T-cell (primary cell): ENCODE measurements at places on chromosomes 4 and X.
A peak's percentile ranks its signal among the peaks of the same experiment; 100 is the strongest.

- DNase-seq, result no peak
Observed at GRCh38 chrX:2311501-2311900, 189.3 kb downstream of the DHRSX start.

DNA sequence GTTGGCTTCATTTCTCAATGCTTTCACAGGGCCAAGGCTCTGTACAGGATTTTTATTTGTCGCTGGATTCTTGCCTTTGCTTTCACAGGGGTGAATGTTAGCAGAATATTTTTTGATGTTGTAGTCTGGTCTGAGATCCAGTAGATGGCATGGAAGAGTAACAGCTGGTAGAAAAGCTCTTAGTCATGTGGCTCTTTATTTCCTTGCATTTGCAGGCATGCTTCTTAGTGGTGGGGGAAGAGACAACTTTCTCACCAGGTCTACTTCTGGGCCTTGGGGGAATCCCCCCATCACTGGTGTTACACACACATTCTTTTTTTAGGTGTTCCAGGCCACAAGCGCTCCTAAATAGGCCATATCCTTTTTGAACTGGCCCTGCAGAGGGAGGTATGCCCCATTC, 58.2 kb upstream of the DKK2 start:
- no peak for DNase-seq

GRCh38 chr4:172142281-172142741, 329.1 kb downstream of the GALNTL6 start:
- no peak for DNase-seq

- no peak for DNase-seq
Observed at GRCh38 chr4:68905939-68906779, 45.4 kb downstream of the UGT2A3 start.

GRCh38 chr4:45078201-45078600, 351.8 kb upstream of the GNPDA2 start:
- no peak for DNase-seq

- DNase-seq, result no peak
Observed at GRCh38 chr4:172042714-172043114, 229.5 kb downstream of the GALNTL6 start.

- DNase-seq, result no peak
Observed at GRCh38 chr4:128359422-128359821, 71.8 kb upstream of the PGRMC2 start.

DNA sequence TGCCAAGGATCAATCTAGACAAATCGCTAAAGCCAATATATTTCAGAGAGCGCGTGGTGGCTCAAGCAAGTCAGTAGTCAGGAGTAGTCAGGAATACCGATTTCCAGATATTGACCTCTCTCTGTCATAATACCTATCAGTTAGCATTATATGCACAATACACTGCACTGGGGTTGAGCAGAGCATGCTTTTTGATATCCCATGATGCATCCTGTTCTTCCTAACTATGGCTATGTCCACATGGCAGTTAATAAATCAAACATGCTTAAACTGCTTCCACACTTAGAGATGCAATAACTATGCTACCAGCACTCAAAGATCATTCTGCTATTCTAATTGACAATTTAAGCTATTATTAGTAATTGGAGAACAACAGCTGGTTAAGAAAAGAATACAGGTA, 6.2 kb downstream of the BRWD3 start:
- no peak for DNase-seq

- no peak for DNase-seq
Observed at GRCh38 chrX:73213734-73214425, 771 bp downstream of the NAP1L2 start.

- DNase-seq, result no peak
Observed at GRCh38 chrX:12985331-12985730, 10.4 kb downstream of the TMSB4X start.

GRCh38 chrX:115367455-115367854, 77.9 kb downstream of the LUZP4 start:
- DNase-seq, result no peak

GRCh38 chrX:124045109-124045508, 83.6 kb downstream of the STAG2 start:
- no peak for DNase-seq

- DNase-seq, result no peak
Observed at GRCh38 chr4:173535165-173535902, 5.3 kb upstream of the HAND2 start.

- DNase-seq, result no peak
Observed at GRCh38 chr4:11768251-11768972, 339.7 kb upstream of the HS3ST1 start.

DNA sequence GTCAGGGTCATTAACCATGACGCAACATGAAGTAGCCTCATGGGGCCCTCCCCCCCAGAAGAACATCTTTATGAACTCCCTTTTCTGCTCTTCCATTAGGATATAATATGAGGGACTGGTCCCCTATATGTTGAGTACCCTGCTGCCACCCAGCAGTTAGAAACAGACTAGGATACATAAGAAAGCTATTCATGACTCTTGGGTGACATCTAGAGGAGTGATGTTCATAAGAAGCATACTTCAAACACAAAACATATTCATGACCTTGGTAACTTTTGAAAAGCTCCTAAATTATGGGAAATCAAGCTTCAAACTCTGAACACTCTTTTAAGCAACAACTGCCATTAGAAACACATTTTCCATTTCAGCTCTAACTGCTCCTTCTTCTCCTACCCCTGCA, 155.2 kb upstream of the SPIN4 start:
- peak; percentile 37 for DNase-seq

DNA sequence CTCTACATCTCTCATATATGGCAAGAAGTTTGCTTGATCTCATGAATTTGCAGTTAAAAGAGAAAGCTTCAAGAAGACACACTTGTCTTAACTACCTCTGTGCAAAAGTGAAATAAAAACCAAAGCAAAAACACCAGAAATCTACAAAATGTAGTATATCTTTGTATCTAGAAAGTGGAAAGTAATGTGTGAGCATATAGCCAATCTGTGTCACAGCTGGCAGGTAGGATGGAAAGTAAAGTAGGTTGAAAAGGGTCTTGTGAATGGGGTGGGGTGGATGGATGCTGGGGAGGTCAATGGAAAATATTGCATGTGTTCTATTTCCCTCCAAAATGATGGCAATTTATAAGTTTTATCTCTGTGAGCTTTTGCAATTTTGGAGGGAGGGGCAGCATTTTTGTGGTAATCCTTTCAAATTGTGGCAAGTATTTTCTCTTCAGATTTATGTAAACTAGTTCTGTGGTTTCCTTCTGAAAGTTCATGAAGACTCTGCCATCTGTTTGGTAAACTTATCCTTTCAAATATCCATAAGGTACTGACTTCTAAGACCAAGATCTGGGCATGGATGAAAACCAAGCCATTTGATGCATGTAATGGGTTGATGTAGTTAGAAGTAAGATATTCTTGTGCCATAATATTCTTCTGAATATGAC, 215.9 kb upstream of the GIMD1 start:
- DNase-seq, result no peak

DNA sequence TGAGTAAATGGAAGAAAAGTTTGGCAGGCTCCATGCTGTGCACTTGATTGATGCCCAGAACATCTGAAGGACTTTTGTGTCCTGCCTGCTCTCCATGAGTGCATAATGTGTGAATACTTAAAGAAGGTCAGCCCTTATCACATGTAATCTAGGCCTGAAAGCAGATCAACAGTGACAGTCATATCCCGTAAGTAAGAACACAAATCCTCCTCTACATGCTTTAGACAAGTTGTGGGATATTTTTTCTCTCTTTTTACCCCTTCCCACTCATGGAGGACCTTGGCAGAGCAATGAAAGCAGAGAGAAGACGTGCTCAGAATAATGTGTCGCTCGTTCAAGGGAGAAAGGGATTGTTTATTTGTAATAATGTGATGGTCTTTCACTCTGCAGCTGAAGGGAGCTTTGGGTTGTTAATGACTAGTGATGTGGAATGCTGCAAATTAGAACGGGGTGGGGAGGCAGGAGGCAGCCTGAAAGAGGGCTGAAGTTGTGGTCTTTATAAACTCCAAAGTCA, 286.6 kb downstream of the BMPR1B start:
- no peak for DNase-seq

GRCh38 chr4:6071959-6072720, 53.9 kb upstream of the C4orf50 start:
- DNase-seq, result no peak

DNA sequence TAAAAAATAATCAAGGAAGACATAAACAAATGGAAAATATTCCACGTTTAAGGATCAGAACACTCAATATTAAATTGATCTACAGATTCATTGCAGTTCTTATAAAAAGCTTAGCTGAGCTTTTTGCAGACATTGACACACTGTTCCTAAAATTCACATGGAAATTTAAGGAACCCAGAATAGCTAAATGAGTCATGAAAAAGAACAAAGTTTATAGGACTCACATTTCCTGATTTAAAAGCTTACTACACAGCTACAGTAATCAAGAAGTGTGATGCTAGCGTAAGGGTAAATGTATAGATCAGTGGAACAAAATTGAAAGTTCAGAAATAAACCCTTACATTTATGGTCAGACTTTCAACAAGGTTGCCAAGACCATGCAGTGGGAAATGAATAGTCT, 33.1 kb downstream of the NSUN7 start:
- no peak for DNase-seq

DNA sequence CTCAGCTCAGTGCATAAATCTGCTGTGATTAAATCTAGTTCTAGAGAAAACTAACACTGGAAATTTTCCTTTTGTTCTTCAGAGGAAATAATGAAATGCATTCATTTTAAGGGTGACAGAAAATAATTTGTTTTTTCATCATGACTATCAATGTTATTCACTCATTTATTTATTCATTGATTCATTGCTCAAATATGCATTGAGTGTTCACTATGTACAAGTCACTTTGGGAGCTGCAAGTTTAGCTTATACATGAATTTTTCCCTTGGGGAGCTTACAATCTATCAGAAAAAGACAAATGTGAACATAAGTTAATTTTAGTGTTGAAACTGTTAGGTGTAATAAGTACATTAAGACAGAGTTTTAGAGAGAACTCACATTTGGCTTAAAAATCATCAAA, 897.8 kb downstream of the CENPC start:
- DNase-seq, result no peak

DNA sequence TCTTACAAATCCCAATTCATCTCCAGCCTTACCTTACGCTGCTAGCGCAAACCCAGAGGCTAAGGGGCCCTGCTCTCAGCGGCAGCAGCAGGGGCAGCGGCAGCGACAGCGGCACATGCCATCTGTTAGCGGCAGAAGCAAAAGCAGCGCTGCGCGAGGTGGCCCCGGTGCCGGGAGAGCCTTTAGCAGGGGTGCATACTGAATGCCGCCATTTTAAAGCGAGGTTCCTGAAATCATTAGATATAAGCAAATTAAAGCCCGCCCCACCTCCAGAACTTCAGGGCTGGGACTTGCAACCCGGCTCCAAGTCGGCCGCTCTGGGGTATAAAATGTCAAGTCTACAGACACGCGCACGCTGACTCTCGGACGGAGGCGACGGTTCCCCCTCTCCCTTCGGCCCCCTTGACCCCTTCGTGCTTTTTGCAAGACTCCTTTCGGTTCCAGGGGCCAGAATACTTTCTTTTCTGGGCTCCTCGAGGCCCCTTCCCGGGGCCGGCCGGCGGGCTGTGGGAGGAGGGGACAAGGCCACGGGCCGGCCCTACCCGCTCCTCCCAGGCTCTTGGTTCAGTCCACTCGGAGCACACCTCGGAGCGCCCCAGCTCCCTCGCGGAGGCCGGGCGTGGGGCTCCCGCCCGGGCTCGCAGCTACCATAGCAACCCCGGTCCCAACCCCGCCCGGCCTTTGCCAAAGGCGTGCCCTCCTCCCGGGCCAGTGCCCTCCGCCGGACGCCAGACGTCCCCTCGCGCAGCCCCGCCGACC, at the start of gene MBNL3:
Gene MBNL3 (minus strand): TSS at position 220 of the 759 bp plus-strand sequence. CDS start 49,427 bp downstream, outside the sequence.
- peak; percentile 74 for DNase-seq

DNA sequence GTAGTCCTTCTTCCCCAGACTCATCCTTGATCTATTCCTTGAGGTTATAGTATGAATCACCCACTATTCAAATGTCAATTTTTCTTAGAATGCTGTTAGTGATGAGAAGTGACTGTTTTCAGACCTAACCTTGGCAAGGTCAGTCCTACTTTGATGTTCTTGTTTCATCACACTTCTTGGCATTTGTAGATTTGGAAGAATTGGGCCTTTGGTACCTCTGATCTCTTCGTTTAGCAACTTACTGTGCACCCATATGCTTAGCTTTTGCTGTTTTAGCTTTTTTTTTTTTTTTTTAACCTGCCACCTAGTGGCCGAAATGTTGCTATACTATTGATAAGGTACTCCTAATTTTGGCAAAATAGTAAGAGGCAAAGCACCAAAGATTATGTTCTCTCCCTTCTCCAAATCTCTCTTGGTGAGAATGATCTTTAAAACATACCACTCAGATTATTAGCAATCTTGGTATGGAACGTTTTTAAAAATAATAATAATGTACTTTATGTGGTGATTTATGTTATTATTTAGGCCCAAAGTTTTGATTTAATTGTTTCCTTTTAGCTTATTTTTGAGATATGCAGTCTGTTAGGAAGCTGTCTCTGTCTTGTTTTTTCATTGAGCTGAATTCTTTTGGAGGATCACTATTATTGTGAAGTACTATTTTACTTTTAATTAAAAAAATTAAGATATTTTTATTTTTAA, 16.6 kb downstream of the DCK start:
- DNase-seq, result no peak

DNA sequence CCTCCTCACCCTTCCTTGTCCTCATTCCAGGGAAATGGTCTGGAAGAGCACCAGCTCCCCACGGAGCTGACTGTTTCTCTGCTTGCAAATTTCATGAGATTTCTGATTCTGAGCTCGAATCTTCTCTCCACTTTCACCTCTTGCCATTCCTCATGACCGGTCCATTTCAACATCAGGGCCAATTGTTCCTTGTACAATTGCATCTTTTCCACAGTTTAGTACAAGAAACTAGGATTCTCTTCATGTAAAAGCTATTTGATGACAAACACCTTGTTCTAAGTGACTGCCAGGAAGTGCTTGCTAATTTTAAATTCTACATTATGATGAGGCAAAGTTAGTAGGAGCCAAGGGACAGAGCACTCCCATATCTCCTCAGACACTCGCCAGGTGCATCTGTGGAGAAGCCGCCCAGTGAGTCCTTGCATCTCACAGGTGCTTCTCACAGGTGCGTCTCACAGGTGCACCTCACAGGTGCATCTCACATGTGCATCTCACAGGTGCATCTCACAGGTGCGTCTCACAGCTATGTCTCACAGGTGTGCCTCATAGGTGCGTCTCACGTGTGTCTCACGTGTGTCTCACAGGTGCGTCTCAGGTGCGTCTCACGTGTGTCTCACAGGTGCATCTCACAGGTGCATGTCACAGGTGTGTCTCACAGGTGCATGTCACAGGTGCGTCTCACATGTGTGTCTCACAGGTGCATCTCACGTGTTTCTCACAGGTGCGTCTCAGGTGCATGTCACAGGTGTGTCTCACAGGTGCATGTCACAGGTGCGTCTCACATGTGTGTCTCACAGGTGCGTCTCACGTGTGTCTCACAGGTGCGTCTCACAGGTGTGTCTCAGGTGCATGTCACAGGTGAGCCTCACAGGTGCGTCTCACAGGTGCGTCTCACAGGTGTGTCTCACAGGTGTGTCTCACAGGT, 3.0 kb upstream of the PDE6B start:
- no peak for DNase-seq

DNA sequence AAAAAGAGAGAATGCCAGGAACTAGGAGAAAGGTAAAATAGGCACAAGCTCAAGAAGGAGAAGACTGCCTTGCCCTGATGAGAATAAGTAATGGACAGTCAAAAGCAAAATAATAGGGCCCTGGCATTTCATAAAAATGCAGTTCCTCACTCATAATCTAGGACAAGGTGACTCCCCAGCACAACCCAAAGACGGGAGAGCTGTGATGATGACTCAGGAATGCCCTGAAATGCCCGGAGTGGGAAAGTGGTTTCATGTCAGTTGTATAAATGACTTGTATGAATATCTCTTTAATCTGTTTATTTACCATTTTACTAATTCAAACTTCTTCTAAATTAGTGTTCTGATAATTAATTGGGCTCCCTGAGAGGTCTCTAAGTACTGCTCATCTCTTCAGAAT, 28.8 kb upstream of the SETD7 start:
- no peak for DNase-seq
